Bladder microvascular endothelial cell (primary cell): ENCODE measurements at places on chromosomes 3 and 15. TPM values are rescaled to one million over a fixed set of nuclear protein-coding genes. Genes with fewer than 3 reads are reported as not detected.

The SLCO2A1 gene
- total RNA-seq, result 1.3 and 3.5 TPM in 2 replicates

The SLC15A2 gene
- total RNA-seq, result under 0.01 and 0.31 TPM in 2 replicates

The MGLL gene
- 39.5 and 77.6 TPM in 2 replicates for total RNA-seq

The LRRC2 gene
- total RNA-seq, result under 0.01 and 0.06 TPM in 2 replicates
